Activated CD4-positive, alpha-beta T cell treated with anti-CD3 and anti-CD28 coated beads for 1 hour (primary cell): ENCODE measurements at places on chromosomes 12 and 14.

DNA sequence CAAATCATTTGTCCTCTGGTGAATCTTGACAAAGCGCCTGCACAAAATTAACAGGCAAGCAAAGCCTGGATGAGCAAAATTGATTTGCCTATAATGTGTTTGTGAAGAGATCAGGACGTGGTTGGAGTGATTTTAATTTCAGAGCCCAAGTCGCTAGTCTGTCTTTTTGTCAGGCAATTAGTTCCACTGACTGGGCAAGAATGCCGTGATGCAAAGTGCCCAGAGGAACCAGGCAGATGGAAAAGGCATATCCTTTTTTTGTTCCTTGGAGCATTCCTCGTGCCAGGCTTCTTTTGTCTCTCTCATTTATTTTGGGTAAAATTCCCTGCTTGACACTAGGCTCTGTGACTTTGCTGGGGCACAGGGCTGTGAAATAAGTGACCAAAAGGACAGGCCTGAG, 65.9 kb upstream of the CCDC198 start:
- DNase-seq = no peak

- DNase-seq = no peak
Measured at GRCh38 chr12:12333407-12334366, 16.4 kb downstream of the MANSC1 start.

DNA sequence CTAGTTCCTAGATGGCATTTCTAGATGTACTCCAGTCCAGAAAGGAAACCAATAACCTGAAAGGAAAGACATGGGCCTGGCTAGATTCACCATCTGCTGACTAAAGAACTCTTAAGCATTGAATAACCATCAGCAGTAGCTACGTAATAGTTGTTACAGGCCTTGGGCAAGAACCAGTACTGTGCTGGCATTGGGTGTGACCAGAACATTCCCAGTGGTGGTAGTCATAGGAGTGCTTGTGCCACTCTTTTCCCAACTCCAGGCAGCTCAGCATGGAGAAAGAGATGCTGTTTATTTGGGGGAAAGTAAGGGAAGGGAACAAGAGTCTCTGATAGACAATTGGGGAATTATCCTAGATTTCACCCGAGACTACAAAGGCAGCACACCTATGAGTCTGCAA, 333.3 kb downstream of the SLC16A7 start:
- DNase-seq = no peak

GRCh38 chr14:95668235-95668772, 17.9 kb upstream of the TCL1B start:
- DNase-seq = no peak

DNA sequence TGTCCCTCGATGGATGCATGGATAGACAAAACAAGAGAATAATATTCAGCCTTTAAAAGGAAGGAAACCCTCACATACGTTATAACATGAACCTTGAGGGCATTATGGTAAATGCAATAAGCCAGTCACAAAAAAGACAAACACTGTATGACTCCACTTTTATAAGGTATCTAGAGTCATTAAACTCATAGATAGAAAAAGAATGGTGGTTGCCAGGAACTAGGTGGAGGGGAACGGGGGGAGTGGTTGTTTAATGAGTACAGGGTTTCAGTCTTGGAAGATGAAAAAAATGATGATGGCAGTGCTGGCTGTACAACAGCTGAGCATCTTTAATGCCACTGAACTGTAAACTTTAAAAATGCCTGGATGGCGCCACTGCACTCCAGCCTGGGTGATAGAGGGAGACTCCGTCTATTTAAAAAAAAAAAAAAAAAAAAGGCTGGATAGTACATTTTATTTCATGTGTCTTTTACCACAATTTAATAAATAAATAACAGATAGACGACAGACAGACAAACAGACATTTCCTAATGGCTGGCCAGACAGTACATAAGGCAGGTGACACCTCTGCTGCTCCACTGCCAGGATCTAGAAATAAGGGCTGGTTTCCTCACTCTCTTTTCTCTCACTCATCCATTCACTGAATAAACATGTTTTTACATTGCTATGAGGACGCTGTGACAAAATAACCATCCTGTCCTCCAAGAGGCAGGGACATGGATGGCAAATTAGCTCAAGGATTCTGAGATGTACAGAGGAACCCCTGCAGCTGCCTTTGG, 118.8 kb downstream of the FOXN3 start:
- DNase-seq = no peak

DNA sequence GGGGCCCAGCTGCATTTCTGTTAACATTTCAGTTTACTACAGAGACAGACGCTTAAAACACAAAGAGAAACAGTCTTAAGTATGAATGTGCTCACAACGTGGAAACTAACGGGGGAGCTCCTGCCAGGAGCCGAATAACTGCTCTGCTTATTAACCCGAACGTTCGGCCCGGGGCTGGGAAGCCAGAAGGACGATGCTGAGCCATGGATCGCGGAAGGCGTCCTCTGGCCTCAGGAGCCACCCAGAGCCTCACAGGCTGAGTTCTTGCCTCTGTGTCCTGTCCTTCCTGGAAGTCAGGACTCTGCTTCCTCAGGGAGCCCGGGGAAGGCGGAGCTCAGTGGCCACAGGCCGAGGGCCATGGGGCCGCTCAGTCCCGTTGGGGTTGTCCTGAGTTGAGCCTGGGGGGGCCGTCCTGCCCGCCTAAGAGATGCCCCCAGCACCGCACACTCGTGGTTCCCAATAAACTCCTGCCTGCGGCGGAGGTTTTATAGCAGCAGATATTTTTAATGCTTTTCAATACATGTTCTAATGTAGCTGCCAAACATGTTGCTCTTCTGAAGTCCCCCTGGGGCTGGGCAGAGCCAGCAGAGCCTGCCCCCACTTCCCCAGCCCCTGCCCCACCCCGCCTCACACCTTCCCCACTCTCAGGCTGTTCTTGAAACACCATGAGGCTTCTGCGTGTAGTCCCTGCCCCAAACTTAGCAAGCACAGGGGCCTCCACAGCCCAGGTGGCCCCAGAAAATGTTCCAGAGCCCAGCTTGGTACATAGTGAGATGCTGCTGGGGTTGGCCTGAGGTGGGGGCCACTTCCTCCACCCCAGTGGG, 3.4 kb upstream of the TEX22 start:
- DNase-seq = no peak

- no peak for DNase-seq
Measured at GRCh38 chr12:120049426-120049825, 60.4 kb downstream of the BICDL1 start.

GRCh38 chr14:100440207-100440631, 117.1 kb downstream of the SLC25A47 start:
- DNase-seq = no peak

- no peak for DNase-seq
Measured at GRCh38 chr14:103361867-103362266, 23.3 kb upstream of the MARK3 start.

DNA sequence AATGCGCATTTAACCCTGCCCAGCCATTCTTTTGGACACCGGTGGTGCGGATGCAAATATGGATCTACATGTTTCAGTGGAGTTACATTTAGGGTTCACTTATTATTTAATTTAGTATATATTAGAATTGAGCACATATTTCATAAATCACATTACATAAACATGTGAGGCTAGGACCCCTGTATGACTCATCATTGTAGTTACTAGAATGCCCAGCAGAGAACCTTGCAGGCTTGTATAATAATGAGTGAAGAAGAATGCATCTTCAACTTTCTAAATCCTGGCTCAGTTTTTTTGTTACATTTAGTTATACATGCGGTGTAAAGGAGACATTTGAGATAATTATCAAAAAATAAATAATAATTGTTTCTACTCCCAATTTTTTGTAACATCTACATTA, 369.0 kb downstream of the ATP23 start:
- no peak for DNase-seq

DNA sequence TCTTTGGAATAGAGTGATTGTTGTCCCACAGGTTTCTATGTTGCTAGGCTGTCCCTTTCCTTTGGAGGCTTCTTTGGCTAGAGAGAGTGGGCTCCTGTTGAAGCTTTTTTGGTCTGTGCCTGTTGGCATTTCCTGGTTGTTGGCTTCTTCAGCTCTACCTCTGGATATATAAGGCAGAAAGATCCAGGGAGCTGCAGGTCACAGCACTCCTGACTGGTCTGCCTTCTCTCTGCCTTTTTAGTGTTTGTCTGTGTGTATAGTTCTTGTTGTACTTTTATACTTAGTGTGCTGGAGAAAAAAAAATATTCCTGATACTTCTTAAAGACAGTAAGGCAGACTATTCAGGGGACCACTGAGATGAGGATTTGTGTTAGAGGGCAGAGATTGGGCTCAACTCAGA, 202.7 kb downstream of the FBXL14 start:
- no peak for DNase-seq

DNA sequence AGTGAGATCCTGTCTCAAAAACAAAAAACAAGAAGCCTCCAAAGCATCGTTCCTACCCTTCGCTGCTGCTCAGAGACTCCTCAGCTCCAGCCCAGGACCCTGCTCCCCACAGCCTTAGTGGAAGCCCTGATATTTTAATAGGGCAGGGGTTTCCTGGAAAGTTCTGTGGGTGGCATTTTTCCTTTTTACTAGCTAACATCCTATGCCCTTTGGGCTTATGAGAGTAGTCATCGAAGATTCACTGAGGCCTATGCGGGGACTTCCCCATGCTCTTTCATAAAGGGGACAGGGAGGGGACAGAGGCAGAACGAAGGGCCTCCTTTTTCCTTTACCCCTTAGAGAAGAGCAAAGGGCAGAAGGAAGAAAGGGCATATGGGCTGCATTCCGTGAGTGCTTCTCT, 8.3 kb downstream of the LAG3 start:
- no peak for DNase-seq

GRCh38 chr12:627863-628741, 35.1 kb downstream of the NINJ2 start:
- no peak for DNase-seq

- DNase-seq = no peak
Measured at GRCh38 chr14:92930737-92931602, 8.0 kb downstream of the CHGA start.

DNA sequence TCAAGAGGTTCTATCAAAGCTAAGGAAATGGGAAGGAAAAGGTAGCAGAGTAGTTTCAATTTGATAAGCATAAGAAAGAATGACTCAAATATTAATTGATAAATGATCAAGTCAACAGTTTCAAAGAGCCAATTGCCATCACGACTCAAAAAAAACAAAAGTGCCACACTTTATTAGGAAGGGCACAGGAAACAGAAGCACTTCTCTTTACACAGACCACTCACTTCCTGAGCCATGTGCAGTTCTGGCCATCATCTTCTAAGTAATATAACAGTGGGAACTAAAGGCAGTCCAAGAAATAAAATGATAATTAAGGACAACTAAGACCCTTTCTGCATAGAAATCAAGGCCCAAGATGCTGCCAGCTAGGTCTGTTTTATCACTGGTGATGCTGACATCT, 13.2 kb downstream of the TM7SF3 start:
- no peak for DNase-seq

DNA sequence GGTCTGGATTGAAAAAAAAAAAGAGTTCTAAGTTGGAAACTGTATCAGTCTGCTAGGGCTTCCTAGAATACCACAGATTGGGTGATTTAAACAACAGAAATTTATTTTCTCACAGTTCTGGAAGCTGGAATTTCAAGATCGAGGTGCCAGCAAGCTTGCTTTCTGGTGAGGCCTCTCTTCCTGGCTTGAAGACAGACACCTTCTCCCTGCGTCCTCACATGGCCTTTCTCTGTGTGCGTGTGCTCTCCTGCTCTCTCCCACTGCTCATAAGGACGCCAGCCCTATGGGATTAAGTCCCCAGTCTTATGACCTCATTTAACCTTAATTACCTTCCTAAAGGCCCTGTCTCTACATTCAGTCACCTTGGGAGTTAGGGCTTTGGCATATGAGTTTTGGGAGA, 215.5 kb downstream of the PIK3C2G start:
- no peak for DNase-seq

- peak; percentile 47 for DNase-seq
Measured at GRCh38 chr12:130870442-130871285, 1.2 kb upstream of the RAN start.

DNA sequence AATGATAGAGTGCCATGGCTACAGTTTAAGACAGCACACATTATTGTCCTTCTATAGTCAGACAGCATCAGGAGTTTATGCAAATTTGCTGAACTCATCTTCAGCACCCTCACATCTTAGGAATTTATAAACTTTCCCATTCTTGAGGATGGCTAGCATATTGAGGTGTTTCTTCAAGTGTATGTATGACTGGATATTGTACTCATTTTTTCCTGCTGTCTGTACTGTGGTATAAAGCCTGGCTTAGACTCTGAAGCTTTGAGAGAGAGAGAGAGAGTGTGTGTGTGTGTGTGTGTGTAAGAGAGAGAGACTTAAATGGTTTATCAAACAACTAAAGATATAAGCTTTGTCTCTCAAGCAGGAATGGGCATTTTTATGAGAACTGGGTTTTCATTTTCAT, 161.6 kb downstream of the PIK3C2G start:
- DNase-seq = no peak

DNA sequence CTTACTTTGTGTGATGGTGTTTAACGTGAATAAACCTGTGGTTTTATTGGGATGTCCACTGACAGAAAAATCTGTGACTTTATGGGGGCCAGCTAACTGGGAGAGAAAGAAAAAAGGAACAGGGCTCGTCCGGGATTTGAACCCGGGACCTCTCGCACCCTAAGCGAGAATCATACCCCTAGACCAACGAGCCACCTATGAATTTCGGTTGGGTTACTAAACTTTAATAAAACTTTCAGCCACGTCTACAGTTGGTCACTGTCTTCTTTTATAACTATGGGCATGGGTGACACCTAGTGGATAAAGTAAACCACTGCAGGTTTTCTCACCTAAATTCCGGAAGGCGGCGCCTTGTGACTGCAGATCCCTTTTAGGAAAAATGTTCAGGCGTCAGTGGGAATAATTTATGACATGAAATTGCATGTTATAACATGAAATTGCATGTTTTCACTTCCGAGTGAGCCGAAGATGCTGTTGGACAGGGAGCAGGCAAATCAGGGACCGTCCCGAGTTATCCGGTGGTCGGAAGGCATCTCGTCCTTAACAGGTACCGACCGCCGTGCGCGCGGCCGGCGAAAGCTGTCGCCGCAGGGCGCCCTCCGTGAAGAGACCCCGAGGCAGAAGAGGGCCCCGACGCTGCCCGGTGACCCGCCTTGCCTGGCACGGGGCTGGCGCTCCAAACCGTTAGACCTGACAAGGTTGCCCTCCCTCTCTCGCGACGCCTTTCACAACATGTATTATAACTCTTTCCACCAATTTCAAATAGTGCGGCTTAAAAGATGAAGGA, 18.2 kb upstream of the RNASE12 start:
- DNase-seq = peak; percentile 37

GRCh38 chr12:93107514-93108312, 178.6 kb upstream of the EEA1 start:
- no peak for DNase-seq

DNA sequence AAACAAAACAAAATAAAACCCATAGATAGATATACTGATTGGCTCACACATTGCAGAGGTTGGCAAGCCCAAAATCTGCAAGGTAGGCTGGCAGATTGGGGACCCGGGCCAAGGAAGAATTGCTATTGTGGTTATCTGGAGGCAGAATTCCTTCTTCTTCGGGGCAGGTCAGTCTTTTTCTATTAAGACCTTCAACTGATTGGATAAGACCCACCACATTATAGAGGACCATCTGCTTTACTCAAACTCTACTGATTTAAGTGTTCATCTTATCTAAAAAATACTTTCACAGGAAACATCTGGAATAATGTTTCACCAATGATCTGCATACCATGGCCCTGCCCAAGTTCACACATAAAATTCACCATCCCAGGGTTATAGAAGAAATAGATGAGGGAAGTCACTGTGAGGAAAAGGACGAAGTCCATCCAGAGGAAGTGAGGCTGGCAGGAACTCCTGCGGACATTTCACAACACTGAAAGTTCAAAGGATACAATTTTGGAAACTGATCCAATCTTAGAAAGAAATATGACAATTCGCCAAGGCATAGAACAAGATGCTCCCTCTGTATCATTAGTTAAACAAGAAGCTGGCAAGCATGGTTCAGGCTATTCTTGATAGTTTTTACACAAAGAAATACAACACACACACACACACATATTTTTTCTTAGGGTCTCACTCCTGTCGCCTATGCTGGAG, 127.6 kb upstream of the MED13L start:
- DNase-seq = no peak
